ENCODE measurements at places on chromosomes 5 and 9. TPM values are rescaled to one million over a fixed set of nuclear protein-coding genes. Genes with fewer than 3 reads are reported as not detected.
A peak's percentile ranks its signal among the peaks of the same experiment; 100 is the strongest.

DNA sequence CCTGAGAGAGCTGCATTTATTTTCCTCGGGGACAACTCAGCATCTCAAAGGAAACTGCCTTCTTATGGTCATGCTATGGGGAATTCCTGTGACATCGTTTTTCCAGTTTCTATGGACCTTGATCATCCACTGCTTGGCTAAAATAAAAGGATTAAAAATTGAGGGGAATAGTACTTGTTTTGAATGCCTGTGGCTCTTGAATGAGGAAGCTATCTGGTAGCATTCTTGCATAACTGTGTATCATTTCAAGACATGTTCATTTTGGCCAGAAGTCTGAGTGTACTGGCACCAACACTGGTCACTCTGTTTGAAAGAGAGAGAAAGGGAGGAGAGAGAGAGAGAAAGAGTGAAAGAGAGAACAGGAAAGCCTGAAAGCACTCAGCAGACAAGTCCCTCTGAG, 116.7 kb downstream of the DOCK2 start:
- H3K4me1 ChIP-seq, result no peaks in the 10 kb centered on the region
- no peak overlapping the region for H3K27ac ChIP-seq
- no peak for DNase-seq
- H3K36me3 ChIP-seq, result no peaks in the 10 kb centered on the region

Gene CANX
- 348 TPM for total RNA-seq

DNA sequence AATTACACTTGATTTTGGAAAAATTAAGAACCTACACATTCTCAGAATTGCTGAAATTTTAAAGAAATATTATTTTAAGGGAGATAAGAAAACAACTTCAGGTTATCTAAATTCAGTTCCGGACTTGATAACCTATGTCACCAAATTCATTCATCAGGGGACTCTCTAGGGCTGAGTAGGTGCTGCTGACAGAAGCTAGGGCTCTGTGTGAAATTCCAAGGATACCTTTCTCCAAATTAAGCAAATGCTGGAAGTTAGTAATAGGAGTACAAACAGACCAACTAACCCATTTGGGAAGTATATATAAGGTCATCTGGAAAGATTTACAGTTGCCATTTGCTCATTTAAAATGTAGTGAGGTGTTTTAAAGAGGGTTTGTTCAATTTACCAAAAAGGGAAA, 84.3 kb downstream of the SMIM23 start:
- no peak for DNase-seq
- H3K4me3 ChIP-seq, result no peak overlapping the region
- no peaks in the 10 kb centered on the region for H3K4me1 ChIP-seq
- H3K27ac ChIP-seq, result no peak overlapping the region

Gene IL13
- not detected for total RNA-seq

Gene FAM78A
- 0.07 TPM for total RNA-seq

Gene TTC39B
- 1.5 TPM for total RNA-seq

DNA sequence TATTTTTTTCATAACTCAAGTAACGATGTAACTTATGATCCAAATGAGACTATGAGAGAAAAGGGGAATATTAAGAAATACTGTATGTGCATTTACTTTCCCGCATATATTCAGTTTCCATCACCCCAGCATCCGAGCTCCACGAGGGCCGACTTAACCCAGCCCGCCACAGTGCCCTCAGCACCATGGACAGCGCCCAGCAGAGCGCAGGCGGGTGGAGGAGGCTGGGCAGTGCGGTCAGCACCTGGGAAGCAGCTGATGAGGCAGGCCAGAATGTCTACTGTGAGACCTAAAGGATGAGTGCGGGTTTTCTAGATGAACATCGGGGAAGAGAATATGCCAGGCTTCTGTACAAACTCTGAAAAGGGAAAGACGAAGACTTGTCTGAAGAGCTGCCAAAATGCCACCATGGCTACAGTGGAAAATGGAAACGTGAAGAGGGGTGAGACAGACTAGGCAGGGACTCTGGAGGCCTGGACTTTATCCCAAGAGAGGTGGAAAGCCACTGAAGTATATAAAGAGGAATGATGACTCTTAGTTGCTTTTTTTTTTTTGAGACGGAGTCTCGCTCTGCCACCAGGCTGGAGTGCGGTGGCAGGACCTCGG, 34.5 kb upstream of the MED27 start:
- no peak overlapping the region for H3K4me3 ChIP-seq
- H3K27me3 ChIP-seq, result peaks cover 17% of the 10 kb centered on the region
- DNase-seq, result peak; percentile 66
- H3K36me3 ChIP-seq, result no peaks in the 10 kb centered on the region
- H3K4me1 ChIP-seq, result no peaks in the 10 kb centered on the region

GRCh38 chr5:124980163-124980941, 233.9 kb upstream of the ZNF608 start:
- no peak for DNase-seq
- no peak overlapping the region for H3K27ac ChIP-seq
- H3K4me3 ChIP-seq, result no peak overlapping the region
- H3K4me1 ChIP-seq, result peaks cover 24% of the 10 kb centered on the region
- H3K36me3 ChIP-seq, result no peaks in the 10 kb centered on the region

Measured in PC-3 (cell line).